ENCODE measurements at places on chromosomes 12 and 14.

GRCh38 chr14:80381807-80382363 lies 170.6 kb upstream of the DIO2 start:
- DNase-seq = no peak

- no peak for DNase-seq
Observed at GRCh38 chr14:55139696-55140509, 10.9 kb downstream of the LGALS3 start.

GRCh38 chr14:63727231-63727735 lies 582 bp downstream of the SGPP1 start:
- no peak for DNase-seq

GRCh38 chr12:13586361-13586760 lies 389.8 kb downstream of the EMP1 start:
- no peak for DNase-seq

DNA sequence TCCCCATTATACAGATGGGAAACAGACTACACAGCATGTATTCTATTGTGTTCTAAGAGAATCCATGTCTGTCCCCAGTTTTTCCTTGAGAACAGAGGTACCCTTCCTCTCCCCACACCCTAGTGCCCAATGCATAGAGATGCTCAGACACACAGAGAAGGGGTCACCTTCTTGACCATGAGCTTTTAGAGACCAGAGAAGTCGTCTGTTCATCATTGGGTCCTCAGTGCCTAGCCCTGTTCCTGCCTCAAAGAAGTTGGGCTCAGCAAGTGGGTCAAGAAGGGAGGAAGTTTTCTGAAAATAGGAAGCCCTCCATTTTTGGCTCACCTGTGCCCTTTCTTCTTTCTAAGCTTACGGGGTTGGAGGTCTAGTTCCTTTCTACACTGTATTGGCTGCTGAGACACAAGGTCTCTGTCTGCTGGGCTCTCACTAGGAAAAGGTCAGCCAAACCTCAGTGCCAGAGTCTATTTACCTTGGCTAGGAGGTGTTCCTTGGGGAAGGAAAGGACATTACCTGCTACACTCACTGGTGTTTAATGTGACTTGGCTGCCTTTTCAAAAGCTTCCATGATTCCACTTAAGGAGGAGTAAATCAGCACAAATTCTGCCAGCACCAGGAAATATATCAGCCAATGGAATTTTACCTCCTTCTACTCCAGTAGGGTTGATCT lies 198.5 kb upstream of the PWP1 start:
- no peak for DNase-seq

- no peak for DNase-seq
Observed at GRCh38 chr14:30223966-30224365, 296.3 kb upstream of the PRKD1 start.

DNA sequence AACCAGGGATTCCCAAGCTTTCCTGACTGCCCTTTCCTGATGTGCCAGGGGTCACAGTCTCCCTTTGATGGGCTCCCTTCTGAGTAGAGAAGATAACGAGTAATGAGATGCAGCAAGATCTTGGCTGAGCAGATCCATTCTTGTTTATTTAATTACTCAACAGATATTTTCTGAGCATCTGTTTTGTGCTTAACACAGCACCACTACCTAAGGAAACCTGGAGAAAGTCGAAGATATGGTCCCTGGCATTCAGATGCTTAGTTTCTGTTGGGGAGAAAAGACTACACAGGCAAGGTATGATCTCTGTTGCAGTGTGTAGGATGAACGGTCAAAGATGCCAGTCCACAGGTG lies 3.9 kb downstream of the AJUBA start:
- no peak for DNase-seq

GRCh38 chr12:27969624-27970400 lies 2.7 kb downstream of the PTHLH start:
- DNase-seq = peak; percentile 76

DNA sequence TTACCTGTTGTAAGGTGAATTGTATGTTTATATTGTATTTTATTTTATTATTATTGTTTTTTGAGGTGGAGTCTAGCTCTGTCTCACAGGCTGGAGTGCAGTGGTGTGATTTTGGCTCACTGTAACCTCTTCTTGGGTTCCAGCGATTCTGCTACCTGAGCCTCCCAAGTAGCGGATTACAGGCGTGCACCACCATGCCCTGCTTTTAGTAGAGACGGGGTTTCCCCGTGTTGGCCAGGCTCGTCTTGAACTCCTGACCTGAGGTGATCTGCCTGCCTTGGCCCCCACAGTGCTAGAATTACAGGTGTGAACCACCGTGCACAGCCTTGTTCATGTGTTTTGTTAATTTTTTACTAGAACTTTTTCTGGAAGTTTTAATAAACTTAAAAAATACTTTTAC lies 3.8 kb downstream of the ATF7IP start:
- no peak for DNase-seq

GRCh38 chr14:95318399-95319311 lies 1.1 kb downstream of the CLMN start:
- DNase-seq = no peak

DNA sequence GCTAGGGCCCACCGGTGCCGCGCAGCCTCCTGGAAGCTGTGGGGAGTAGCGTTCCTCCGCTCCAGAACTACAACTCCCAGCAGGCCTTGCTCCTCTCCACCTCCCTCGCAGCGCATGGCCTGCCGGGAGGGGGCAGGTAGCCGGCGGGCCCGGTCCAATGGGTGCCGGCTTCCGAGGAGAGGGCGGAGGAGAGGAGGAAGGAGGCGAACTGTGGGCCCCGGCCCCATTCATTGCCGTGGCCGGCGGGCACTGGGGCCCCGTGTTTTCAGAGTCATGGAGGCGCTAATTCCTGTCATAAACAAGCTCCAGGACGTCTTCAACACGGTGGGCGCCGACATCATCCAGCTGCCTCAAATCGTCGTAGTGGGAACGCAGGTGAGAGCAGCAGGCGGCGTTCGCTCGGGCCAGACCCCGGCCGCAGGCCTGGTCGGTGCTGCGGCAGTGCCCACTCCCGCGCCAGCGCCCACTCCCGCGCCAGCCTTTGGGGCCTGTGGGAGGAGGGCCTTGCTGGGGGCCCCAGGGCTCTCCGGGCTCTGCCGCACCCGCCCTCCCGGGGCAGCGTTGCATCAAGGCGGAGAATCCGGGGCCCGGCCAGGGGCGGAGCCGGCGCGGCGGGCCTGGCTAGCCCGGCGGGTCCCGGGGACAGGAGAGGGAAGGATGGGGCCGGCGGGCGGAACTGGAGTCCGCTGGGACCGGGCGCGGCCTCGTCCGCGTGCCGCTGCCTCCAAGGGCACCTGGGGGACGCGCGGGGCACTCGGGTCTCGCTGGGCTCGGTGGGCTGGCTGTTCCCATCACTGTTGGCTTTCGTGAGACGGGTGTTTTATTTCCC lies at the start of gene DNM1L:
Gene DNM1L (plus strand): TSS at position 211 of the 829 bp plus-strand sequence. CDS start 63 bp downstream, at position 274.
- DNase-seq = peak; percentile 95

DNA sequence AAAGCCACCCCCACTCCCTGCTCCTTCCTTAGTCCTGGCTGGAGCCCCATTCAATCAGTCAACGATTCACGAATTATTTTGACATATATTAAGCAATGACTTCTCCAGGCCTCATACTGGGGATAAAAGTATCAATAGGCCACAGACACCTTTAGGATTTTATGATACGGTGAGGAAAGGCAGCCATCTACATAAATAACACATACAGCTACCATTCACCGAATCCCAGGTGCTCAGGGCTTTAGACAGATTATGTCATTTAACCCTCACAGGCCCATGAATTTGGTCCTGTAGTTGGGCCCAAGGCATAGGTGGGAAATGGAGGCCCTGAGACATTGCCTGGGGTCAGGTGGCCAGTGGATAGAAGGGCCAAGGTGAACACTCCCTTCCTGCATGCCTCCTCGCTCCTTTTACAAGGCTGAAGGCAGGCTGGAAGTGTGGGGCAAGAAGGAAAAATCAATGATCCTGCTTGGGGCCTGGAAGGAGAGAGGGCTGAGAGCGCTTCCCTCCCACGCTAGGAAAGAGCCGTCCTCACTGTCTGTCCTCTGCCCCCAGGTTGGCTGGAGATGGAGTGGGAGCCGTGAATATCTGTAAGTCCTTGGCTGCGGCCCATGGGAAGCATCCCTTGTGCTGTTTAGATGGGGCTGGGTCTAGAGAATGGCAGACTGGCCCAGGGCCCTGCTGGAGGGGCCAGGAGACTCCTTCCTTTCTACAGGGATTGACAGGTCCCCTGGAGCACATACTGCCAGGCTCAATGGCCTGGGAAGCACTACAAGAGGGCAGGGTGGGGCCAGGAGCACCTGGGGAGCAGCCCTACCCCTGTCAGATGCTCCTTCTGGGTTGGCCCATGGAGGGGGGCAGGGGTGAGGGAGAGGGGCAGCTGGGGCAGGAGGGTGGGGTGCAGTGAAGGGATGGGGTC lies 14.8 kb downstream of the KRT7 start:
- no peak for DNase-seq

DNA sequence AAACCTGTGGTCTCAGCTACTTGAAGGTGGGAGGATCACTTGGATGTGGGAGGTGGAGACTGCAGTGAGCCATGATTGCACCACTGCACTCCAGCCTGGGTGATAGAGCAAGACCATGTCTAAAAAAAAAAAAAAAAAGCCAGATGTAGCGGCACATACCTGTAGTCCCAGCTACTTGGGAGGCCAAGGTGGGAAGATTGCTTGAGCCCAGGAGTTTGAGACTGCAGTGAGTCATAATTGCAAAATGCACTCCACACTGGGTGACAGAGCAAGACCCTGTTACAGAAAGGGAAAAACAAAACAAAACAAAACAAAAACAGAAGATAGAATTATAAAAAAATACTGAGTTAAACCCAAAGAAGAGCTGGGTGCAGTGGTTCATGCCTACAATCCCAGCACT lies 29.1 kb upstream of the APOF start:
- DNase-seq = no peak

DNA sequence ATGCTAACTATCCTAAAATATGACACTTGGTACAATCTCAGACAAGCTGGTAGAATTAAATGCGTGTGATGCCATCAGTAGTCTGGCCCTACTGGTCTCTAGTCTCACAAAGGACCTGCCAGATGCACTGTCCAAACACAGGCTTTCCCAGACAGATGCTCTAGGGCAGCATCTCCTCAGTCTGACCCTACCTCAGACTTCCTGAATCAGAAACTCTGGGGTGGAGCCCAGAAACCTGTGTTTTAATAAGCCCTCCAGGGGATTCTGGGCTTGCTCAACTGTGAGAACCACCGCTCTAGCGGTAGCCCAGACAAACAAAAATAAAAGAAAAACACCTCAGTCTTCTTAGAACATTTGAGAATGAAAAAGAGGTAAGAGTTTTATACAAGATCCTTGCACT lies 48.0 kb downstream of the BDKRB1 start:
- no peak for DNase-seq

GRCh38 chr12:15767301-15767700 lies 21.9 kb downstream of the EPS8 start:
- DNase-seq = no peak

DNA sequence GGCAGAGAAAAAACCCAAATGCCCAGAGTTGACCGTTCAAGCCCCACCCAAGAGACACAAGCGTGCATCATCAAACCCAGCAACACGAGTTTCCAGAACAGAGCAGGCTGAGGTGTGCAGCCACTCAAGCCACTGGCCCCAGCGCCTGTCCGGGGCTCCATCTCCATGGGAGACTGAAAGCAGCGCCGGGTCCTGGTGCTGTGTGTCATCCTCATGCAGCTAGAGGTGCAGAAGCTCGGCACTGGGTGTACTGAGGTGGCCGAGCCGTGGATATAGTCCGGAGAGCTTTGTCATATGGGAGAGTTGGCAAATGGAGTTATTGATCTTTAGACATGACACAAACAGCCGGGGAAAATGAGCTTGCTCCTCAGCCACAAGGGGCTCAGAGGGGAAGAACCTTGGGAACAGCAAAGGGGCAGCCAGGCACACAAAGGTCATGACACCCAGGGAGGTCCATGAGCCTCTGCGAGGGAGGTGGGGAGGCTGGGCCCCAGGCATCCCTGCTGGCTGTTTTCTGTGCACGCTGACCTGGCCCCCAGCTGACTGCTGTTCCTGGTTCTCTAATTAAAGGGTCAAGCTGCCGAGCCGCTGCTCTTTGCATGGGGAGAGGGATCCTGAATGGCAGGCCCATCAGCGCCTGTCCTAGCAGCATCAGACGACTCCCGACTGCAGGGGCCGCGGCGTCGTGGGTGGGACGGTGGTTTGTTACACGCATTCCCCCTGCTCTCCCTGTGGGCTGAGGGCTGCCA lies 145.4 kb upstream of the SFSWAP start:
- no peak for DNase-seq

DNA sequence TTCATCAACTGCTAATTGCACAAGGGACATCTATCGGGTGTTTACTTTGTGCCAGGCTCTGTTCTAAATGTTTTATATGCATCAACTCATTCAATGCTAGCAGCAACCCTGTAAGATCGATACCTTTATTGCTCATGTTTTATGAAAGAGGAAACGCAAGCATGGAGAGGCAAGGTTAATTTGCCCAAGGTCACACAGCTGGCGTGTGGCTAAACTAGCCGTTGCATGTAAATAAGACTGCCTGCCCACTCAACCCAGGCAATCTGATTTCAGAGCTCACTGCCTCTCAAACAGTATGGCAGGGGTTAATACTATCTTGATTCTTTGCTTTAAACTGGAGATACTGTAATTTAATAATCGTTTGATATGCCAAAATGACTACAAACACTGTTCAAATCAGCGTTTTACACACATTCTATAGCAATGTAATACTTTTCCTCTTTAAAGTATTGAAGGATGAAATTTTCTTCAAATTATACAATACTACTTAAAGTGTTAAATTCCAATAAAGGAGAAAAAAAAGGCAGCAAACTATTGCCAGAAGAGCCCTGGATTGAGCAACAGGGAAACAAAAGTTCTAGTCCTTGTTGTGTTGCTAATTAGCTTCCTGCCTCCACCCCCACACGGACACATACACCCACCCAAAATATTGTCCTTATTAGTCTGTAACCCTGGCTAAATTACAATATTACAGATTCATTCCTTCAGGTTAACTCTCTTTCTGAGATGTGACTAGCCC lies 39.1 kb upstream of the DHRS7 start:
- no peak for DNase-seq

- no peak for DNase-seq
Observed at GRCh38 chr12:98259693-98260092, 255.7 kb upstream of the TMPO start.

DNA sequence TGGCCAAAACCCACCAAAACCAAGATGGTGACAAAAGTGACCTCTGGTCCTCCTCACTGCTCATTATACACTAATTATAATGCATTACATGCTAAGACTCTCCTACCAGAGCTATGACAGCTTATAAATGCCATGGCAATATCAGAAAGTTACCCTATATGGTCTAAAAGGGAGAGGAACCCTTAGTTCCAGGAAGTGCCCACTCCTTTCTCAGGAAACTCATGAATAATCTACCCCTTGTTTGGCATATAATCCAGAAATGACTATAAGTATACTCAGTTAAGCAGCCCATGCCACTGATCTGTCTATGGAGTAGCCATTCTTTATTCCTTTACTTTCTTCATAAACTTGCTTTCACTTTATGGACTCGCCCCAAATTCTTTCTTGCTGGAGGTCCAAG lies 43.0 kb upstream of the FUT8 start:
- peak; percentile 10 for DNase-seq

GRCh38 chr12:6044082-6044481 lies 80.4 kb downstream of the VWF start:
- DNase-seq = no peak

- DNase-seq = no peak
Observed at GRCh38 chr14:101367421-101368261, 193.7 kb upstream of the DIO3 start.
